ENCODE measurements at places on chromosomes 16 and 17.
A peak's percentile ranks its signal among the peaks of the same experiment; 100 is the strongest.

DNA sequence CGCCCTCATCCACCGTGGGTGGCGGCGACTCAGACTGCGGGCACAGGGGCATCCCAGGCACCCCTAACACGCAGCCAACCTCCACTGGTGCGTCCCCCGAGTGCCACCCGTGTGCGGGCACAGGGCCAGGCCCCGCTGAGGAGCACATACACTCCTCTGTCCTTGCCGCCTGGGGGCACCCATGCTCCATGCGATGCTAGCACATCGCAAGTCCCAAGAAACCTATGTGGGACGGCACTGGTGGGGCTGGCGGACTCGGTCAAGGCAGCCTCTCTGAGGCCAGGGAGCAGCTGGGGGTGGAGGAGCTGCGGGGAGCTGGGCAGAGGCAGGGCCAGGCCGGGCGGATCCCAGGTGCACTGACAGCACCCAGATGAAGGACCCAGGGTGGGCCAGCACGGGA, 4.0 kb downstream of the ZNF598 start:
- no peak for DNase-seq

- DNase-seq: no peak
These were observed 486.4 kb upstream of the SOX9 start for GRCh38 chr17:71634376-71634775.

- no peak for DNase-seq
These were observed 10.8 kb downstream of the UNKL start for GRCh38 chr16:1403733-1404132.

GRCh38 chr17:36791942-36792475, 145.3 kb upstream of the LHX1 start:
- DNase-seq: no peak

- DNase-seq: no peak
These were observed 200.1 kb downstream of the SALL1 start for GRCh38 chr16:50950955-50951354.

DNA sequence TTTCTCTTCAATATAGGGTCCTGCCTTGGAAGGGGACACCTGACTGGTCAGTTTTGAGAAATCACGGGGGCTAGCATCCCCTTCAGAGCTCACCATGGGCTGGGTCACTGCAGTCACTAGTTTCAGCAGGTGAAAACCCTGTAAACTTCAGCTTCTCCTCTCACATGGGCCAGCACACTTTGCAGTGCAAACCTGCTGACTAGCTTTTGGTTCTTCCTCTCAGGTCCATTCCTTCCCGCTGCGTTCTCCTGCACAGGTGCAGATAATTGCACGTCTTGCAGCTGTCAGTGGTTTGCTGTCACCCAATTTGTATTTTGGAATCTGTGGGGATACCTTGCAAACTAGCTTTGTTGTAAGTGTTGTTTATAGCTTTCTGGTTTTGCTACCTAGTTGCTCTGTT, 95.1 kb downstream of the LYRM1 start:
- no peak for DNase-seq

GRCh38 chr16:361872-362701, 8.3 kb downstream of the MRPL28 start:
- peak; percentile 78 for DNase-seq

DNA sequence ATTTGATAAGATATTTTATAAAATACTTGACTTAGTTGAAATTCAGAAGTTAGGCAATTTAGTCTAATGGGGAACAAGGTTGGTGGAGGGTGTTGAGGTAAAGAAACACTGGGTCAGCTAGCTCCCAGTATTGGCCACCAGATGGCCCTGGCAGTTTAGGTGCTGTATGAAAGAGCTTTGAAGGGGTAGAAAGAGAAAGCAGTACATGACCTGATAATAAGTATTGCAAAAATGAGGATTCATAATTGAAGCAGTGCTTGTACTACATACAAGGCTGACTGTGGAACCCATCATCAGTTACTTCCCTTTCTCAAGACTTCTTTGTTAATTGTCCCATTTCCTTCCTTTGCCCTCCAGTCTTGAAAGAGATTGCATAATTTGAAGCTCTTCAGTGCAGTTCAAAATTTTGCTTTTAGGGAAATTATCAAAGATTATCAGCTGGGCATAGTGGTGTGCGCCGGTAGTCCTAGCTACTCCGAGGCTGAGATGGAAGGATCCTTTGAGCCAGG, 29.4 kb downstream of the TANC2 start:
- DNase-seq: peak; percentile 24

DNA sequence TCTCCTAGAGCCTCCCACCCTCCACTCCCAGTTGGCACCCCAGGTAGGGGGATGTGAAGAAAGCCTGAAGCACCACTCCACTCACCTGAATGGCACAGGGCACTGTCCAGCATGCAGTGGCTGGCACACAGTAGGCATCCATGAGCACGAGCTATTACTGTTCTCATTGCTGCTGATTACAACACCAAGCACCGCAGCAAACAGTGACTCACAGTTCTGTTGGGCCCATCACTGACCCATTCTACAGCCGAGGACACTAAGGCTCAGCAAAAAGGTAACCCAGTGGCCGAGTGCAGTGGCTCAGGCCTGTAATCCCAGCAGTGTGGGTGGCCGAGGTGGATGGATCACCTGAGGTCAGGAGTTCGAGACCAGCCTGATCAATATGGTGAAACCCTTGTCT, 2.7 kb downstream of the ZSCAN10 start:
- no peak for DNase-seq

- DNase-seq: peak; percentile 71
These were observed 143.1 kb downstream of the GSG1L start for GRCh38 chr16:27920391-27920891.

DNA sequence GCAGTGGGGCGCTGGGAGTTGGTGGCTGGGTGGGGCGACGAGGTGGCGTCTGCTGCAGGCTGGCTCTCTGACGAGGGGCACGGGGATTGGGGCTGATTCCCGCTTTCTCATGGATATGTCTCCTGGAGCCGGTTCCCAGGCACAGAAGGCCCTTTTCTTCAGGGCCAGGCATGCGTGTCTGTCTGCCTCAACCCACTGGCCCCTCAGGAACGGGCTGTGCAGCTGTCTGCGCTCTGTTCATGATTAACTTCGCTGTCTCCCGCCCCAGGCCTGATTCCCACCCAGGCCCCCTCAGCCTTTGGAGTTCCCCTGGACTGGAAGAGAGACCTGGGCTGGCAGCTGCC, 53.1 kb downstream of the RAP1GAP2 start:
- no peak for DNase-seq

DNA sequence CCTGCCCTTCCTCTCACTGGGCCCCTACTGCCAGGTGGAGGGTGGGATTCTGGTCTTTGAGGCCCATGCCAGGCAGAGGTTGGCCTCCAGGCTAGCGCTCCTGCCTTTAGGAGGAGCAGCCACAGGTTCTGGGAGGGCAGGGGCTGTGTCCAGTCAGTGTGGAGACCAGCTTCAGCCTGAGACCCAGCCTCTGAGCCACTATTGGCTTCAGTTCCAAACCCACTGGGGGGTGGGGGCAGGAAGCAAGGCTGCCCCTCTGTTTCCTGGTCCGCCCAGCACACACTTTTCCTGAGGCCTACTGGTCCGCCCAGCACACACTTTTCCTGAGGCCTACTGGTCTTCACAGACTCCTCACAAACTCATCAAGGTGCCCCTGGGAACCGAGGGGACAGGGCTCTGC, 16.4 kb downstream of the SLC5A10 start:
- no peak for DNase-seq

- no peak for DNase-seq
These were observed 14.8 kb downstream of the MPRIP start for GRCh38 chr17:17057057-17057551.

DNA sequence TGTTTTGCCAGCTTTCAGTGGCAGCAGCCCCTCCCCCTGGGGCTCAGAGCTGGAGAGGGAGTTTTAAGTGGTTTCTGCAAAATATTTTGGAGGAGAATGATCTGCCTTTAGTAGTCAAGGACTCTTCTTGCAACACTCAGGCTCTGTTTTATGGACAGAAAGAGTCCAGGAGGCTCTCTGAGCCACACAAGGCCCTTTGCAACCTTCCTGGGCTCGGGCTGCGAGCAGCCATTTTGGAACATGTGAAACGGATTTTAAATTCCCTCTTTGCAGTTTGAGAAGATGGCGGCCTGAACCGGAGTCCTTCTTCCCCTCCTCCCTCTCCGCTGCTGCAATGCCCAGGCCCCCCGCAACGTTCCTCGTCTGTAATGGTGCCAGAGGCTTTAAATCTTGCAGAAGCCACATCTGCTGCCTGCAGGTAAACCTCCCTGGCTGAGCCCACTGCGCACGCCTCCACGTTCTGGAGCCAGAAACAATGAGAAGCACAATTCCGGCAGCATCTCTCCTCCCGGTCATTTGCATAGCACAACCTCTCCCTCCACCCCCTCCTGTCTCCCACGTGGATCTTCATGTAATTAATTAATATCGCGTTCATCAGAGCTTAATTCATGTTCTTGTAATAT, 386.1 kb downstream of the SEC14L1 start:
- no peak for DNase-seq

GRCh38 chr16:79276501-79276900, 324.0 kb downstream of the MAF start:
- DNase-seq: no peak

DNA sequence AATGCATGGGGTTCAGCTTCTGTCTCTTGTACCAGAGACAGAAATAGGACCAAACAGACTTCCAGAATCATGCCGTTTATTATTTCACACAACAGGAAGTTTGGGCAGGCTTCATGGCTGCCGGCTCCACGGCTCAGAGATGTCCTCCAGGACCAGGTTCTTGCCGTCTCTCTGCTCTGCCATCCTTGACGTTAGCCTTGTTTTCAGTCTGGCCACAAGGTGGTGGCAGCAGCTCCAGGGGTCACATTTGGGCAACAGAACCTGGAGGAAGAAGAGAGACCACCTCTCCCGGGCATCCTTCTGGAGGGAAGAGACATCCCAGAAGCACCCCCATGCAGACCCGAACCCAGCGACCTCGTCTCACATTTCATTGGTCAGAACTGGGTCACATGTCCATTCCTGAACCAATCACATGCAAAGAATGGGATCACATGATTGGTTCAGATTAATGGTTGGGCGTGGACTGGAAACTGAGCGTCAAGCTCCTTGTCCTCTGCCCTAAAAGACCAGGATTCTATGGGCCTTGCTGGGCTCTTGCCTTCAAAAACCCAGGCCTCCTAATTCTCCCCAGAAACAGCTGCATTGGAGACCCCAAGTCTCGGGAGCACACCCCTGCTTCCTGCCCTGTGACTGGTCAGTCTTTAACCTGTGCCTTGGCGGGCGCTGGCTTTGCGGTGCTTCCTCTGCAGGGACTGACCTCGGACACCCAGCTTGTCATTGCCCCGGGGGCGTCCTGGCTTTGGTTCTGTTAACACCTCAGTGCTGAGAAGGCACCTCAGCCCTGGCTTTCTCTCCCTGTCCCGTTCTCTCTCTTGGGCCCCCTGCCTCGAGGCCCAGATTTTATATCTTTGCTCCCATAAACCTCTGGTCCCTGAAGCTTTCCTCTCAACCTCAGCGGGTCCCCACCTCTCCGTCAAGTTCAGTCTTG, 63.3 kb downstream of the IRF8 start:
- DNase-seq: no peak

- DNase-seq: no peak
These were observed 26.4 kb upstream of the TMEM220 start for GRCh38 chr17:10756185-10756584.

GRCh38 chr16:80489173-80489572, 51.6 kb upstream of the DYNLRB2 start:
- no peak for DNase-seq

- DNase-seq: peak; percentile 78
These were observed 380.3 kb downstream of the SNX29 start for GRCh38 chr16:12356632-12357340.

DNA sequence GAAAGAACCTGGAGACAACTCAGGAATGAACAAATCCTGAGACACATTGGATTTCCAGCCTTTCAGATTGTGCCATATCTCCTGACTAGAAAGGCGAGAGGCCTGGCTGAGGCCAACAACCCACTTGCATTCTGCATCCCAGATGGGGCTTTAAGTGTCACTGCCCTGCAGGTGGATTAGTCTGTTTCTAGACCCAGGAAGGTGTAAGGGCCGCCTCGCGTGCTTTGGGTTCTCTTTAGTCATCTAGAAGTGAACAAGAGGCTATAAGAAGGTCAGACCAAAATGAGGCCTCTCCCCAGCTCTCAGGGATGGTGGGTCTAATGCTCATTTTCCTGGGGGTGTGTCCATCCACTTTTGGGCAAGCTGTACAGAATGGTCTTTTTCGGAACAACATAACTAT, 4.9 kb downstream of the SAP30BP start:
- no peak for DNase-seq

GRCh38 chr16:68737730-68738629, 888 bp downstream of the CDH1 start:
- DNase-seq: peak; percentile 37

DNA sequence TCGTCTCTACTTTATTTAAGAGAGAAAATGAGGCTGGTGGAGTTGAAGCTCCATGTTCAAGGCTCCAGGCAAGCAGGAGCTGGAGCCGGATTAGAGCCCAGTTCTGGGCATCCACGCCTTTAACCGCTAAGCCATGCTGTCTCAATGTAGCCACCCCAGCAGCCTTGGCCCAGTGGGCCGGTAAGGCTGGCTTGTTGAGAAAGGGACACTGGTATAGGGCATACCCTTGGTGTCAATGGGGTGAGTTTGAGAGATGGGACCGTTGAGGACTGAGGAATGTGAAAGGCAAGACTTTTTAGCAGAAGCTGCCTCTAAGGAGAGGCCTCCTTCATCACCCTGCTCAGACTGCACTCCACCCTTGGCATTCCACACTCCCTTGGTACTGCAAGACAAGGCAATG, 147.4 kb downstream of the CYLD start:
- no peak for DNase-seq

- no peak for DNase-seq
These were observed 73.6 kb downstream of the GPRC5B start for GRCh38 chr16:19810817-19811731.

DNA sequence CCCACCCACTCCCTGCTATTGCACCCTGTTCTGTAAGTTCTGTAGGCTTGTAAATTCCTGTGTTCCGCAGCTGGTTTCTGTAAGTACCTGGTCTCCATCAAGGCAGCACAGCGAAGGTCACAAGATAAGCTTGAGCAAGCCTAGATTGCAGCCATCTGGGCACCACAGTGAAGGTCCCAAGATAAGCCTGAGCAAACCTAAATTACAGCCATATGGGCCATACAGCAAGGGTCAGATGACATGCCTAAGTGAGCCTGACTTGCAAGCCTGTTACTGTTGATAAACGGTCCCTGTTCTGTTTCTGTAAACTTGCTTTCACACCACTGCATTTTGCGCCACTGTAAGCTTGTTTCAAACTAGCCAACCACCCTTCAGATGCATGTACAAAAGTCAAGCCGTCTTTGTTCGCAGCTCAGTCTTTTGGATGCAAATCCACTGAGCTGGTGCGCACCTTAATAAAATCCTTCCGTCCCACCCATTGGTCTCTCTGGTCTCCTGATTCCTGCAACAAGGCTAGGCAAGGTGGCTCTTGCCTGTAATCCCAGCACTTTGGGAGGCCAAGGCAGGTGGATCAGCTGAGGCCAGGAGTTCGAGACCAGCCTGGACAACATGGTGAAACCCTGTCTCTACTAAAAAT, 42.6 kb upstream of the ATF7IP2 start:
- no peak for DNase-seq

- peak; percentile 51 for DNase-seq
These were observed 155.6 kb upstream of the PLCG2 start for GRCh38 chr16:81623365-81624102.

Measured in NCI-H345 (cell line).